ENCODE measurements at places on chromosomes 4 and X.

DNA sequence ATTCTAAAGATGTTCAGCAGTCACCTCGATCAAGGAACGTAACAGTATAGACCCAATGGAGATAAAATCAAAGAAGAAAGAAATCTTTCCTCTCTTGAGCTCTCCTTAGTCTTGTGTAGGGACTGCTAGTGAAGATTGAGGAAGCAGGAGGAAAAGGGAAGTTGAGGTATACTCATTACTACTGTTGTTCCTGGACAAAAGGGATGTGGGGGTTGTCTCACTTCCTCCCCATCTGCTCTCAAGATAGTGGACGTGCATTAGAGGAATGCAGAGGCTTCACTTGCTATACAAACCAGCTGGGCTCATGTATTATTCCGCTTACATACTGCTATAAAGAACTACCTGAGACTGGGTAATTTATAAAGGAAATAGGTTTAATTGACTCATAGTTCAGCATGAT lies 208.9 kb upstream of the ARHGEF9 start:
- no peak overlapping the region for H3K27ac ChIP-seq
- no peaks in the 10 kb centered on the region for H3K4me1 ChIP-seq
- no peak overlapping the region for H3K4me3 ChIP-seq
- H3K36me3 ChIP-seq = no peaks in the 10 kb centered on the region

- no peak overlapping the region for H3K4me3 ChIP-seq
- peaks cover 25% of the 10 kb centered on the region for H3K4me1 ChIP-seq
- no peak for DNase-seq
Measured at GRCh38 chr4:108029016-108029720, 39.5 kb downstream of the HADH start.

GRCh38 chr4:9976293-9976692 lies 45.0 kb downstream of the SLC2A9 start:
- no peak overlapping the region for H3K27ac ChIP-seq
- no peak overlapping the region for H3K4me3 ChIP-seq
- no peak for DNase-seq

GRCh38 chrX:94454159-94454558 lies 780.2 kb downstream of the FAM133A start:
- no peaks in the 10 kb centered on the region for H3K27me3 ChIP-seq
- no peak overlapping the region for H3K4me3 ChIP-seq
- no peak overlapping the region for H3K27ac ChIP-seq
- H3K4me1 ChIP-seq = no peaks in the 10 kb centered on the region
- no peaks in the 10 kb centered on the region for H3K36me3 ChIP-seq
- no peak for DNase-seq

GRCh38 chrX:6446582-6446981 lies 88.3 kb downstream of the VCX3A start:
- H3K36me3 ChIP-seq = no peaks in the 10 kb centered on the region
- H3K27me3 ChIP-seq = no peaks in the 10 kb centered on the region
- no peaks in the 10 kb centered on the region for H3K4me1 ChIP-seq
- H3K27ac ChIP-seq = no peak overlapping the region
- no peak for DNase-seq
